Upper lobe of right lung (tissue), 1 donor: ENCODE measurements at places on chromosomes 1 and 21.
A peak's percentile ranks its signal among the peaks of the same experiment; 100 is the strongest.

DNA sequence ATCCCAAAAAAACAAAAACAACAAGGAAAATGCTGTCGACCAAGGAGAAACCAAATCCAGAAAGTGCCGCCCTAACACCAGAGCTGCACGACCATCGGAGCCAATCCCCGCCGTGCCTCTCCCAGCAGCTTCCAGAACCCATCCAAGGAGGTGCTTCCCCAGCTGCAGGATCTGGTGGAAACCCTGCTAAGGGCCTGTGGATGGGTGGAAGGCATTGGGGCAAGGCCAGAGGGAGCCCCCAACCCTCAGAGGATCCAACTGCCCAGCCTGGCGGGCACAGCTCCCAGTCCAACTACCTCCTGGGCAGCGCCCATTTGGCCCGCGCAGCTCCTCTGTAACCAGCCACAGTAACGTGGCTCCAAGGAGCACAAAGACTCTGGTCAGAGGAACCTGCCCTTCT lies 81.6 kb downstream of the NPHP4 start:
- peaks cover 9% of the 10 kb centered on the region for H3K36me3 ChIP-seq
- DNase-seq = no peak
- no peaks in the 10 kb centered on the region for H3K4me1 ChIP-seq
- H3K4me3 ChIP-seq = no peak overlapping the region
- H3K27me3 ChIP-seq = no peaks in the 10 kb centered on the region

DNA sequence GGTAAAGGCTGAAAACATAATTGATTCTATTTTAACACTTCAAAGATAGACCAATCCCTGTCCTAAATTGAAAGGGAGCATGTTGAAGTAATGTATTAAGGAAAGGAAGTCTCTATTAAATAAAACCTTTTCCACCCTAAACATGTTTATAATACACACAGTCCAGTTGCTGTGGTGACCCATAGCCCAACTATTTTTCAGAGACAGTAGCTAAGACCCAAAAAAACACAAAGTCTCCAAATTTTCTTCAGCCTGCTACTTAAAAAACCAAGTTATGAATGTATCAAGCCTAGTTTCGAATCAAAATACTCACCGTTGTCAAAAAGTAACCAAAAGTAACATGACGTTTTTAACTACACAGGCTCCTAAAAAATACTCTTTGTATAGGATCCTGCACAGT lies 1.6 kb downstream of the ELK4 start:
- peaks cover 20% of the 10 kb centered on the region for H3K4me1 ChIP-seq
- no peak for DNase-seq
- no peaks in the 10 kb centered on the region for H3K27me3 ChIP-seq

- H3K36me3 ChIP-seq = no peaks in the 10 kb centered on the region
- H3K27ac ChIP-seq = peak overlapping the region; percentile 32
- DNase-seq = no peak
- H3K4me1 ChIP-seq = peaks cover 11% of the 10 kb centered on the region
- no peak overlapping the region for H3K4me3 ChIP-seq
Observed at GRCh38 chr1:169044296-169044695, 62.2 kb upstream of the ATP1B1 start.

GRCh38 chr21:35583566-35584216 lies 476.6 kb downstream of the SETD4 start:
- no peaks in the 10 kb centered on the region for H3K36me3 ChIP-seq
- H3K4me3 ChIP-seq = no peak overlapping the region
- H3K4me1 ChIP-seq = peaks cover 4% of the 10 kb centered on the region
- no peak for DNase-seq
- H3K27me3 ChIP-seq = no peaks in the 10 kb centered on the region

DNA sequence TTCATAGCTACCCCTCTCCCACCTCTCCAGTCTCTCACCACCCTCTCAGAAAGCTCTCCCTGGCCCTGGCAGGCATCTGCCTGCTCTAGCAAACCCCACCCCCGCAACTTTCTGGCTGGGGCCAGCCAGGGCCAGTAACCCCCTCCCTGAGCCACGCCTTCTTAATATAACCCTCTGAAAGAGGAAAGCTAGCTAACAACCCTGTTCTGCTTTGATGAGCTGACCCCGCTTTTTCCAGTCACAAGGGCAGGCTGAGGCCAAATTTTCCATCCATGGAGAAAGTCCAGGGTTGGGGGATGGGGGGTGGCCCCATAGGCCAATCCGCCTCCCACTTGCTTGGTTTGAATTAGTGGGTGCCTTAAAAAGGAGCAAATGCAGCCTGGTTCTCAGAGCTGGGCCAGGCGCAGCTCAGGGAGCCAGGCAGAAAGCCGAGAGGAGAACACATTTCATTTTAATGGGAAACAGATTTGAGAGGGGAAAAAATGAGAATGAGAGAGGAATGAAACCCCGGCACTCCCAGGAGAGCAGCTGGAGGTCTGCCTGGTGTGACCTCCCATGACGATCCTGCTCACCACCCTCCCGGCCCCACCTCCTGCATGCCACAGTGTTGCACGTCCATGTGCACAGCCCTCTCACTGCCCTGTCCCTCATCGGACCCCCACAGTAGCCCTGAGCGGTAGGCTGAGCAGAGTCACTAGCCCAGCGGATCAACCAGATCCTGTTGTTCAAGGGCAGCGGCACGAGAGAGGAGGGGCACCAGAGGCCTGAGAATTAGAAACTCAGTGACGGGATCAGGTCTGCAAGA lies 62.3 kb downstream of the OPTC start:
- no peak for DNase-seq
- no peaks in the 10 kb centered on the region for H3K27me3 ChIP-seq
- peaks cover 18% of the 10 kb centered on the region for H3K4me1 ChIP-seq
- no peak overlapping the region for H3K4me3 ChIP-seq
- H3K36me3 ChIP-seq = no peaks in the 10 kb centered on the region

- peak; percentile 60 for DNase-seq
- peaks cover 9% of the 10 kb centered on the region for H3K4me1 ChIP-seq
- peaks cover 46% of the 10 kb centered on the region for H3K27me3 ChIP-seq
- no peaks in the 10 kb centered on the region for H3K36me3 ChIP-seq
- peak overlapping the region; percentile 77 for H3K27ac ChIP-seq
- peak overlapping the region; percentile 51 for H3K4me3 ChIP-seq
Observed at GRCh38 chr1:20484519-20485462, 1.2 kb downstream of the CAMK2N1 start.

- H3K27ac ChIP-seq = no peak overlapping the region
- H3K4me1 ChIP-seq = peaks cover 46% of the 10 kb centered on the region
- DNase-seq = no peak
- no peaks in the 10 kb centered on the region for H3K27me3 ChIP-seq
- no peak overlapping the region for H3K4me3 ChIP-seq
Observed at GRCh38 chr1:15958793-15959192, 17.1 kb downstream of the ZBTB17 start.

- no peaks in the 10 kb centered on the region for H3K4me1 ChIP-seq
- no peak for DNase-seq
- no peaks in the 10 kb centered on the region for H3K27me3 ChIP-seq
- H3K27ac ChIP-seq = no peak overlapping the region
Observed at GRCh38 chr1:66246351-66247269, 287.3 kb upstream of the SGIP1 start.

DNA sequence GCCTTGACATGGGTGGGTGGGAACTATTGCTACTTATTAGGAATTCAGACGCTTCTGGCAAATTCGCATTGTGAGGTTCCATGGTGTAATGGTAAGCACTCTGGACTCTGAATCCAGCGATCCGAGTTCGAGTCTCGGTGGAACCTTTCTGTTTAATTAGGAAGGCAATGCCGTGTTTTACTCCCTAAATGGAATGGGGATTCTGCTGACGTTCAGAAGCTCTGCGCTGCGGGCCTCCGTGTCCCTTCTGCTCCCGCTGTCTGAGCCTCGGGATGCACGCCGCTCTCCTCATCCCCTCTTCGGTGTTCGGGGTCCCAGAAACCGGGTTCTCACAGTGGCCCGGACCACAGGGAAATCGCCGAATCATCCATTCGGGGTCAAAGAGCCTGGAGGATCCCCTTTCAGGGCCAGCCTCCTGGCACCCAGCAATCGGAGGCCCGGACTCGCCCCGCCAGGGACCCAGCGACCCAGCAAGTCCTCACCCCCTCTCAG lies 280.3 kb downstream of the FAM72C start:
- no peak overlapping the region for H3K27ac ChIP-seq
- peaks cover 62% of the 10 kb centered on the region for H3K27me3 ChIP-seq
- H3K36me3 ChIP-seq = no peaks in the 10 kb centered on the region
- H3K4me3 ChIP-seq = no peak overlapping the region
- no peaks in the 10 kb centered on the region for H3K4me1 ChIP-seq
- DNase-seq = no peak

DNA sequence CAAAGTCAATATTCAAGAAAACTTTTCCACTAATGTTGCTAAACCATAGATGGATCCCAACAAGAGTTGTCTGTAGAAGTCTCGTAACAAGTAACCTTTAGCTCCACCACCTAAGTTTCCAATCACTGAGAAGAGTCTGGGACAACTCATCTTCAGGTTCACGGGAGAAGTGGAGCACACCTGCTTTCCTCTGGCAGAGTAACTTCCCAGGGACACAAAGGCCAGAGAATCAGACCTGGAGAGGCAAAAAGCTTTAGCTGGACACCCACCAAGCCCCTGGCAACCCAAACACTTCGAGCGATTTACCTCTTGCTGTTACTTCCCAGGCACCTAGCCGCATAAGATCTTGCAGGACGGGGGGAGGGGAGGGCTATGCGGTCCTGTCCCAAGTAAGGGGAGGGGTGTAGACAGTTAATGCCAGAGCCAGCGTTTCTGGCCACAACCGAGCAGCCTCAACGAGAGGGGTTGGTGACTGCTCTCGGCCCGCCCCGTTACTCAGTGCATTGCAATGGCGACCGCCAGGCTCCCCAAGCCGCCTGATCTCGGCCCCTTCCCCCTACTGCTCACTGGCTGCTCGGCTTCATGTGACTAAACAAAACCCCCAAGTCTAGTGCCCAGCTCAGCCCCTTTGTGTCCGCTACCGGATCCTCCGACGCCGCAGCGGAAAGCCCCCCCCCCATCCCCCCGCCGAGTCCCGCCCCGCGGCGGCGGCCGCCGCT lies 709 bp downstream of the ZNF644 start:
- H3K4me1 ChIP-seq = peaks cover 44% of the 10 kb centered on the region
- DNase-seq = peak; percentile 83
- H3K4me3 ChIP-seq = peak overlapping the region; percentile 85
- H3K27me3 ChIP-seq = no peaks in the 10 kb centered on the region

GRCh38 chr1:243848858-243849420 lies 1.1 kb downstream of the AKT3 start:
- DNase-seq = peak; percentile 72
- H3K36me3 ChIP-seq = no peaks in the 10 kb centered on the region
- no peaks in the 10 kb centered on the region for H3K4me1 ChIP-seq
- H3K27ac ChIP-seq = peak overlapping the region; percentile 88
- peaks cover 6% of the 10 kb centered on the region for H3K27me3 ChIP-seq

- H3K27ac ChIP-seq = no peak overlapping the region
- no peak for DNase-seq
- H3K27me3 ChIP-seq = no peaks in the 10 kb centered on the region
- no peaks in the 10 kb centered on the region for H3K4me1 ChIP-seq
- H3K4me3 ChIP-seq = no peak overlapping the region
Observed at GRCh38 chr1:70504821-70505193, 93.7 kb downstream of the CTH start.

GRCh38 chr1:153697191-153698019 lies 18.9 kb downstream of the NPR1 start:
- H3K4me3 ChIP-seq = no peak overlapping the region
- H3K27ac ChIP-seq = peak overlapping the region; percentile 84
- H3K27me3 ChIP-seq = no peaks in the 10 kb centered on the region
- no peaks in the 10 kb centered on the region for H3K36me3 ChIP-seq

GRCh38 chr1:161958425-161958824 lies 65.2 kb downstream of the OLFML2B start:
- H3K4me1 ChIP-seq = peaks cover 12% of the 10 kb centered on the region
- peaks cover 29% of the 10 kb centered on the region for H3K36me3 ChIP-seq
- H3K4me3 ChIP-seq = no peak overlapping the region
- DNase-seq = no peak
- no peaks in the 10 kb centered on the region for H3K27me3 ChIP-seq

DNA sequence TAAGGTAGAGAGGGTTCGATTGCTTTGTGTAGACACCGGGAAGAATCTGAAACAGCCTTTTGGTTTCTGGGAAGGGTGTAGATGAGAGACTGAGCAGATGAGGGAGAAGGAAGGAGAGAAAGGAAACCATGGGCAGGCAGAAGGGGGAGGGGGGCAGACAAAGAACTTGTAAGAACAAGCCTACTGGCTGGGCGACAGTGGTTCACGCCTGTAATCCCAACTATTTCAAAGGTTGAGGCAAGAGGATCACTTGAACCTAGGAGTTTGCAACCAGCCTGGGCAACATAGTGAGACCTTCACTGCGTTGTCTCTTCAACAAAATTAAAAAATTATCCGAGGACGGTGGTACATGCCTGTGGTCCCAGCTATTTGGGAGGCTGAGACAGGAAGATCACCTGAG lies 106.2 kb downstream of the TM2D1 start:
- no peak overlapping the region for H3K4me3 ChIP-seq
- H3K27ac ChIP-seq = no peak overlapping the region
- no peak for DNase-seq
- no peaks in the 10 kb centered on the region for H3K4me1 ChIP-seq
- H3K36me3 ChIP-seq = no peaks in the 10 kb centered on the region
- no peaks in the 10 kb centered on the region for H3K27me3 ChIP-seq

GRCh38 chr1:95005584-95005983 lies 67.2 kb downstream of the ALG14 start:
- no peak overlapping the region for H3K27ac ChIP-seq
- no peak overlapping the region for H3K4me3 ChIP-seq
- no peaks in the 10 kb centered on the region for H3K36me3 ChIP-seq
- no peak for DNase-seq

GRCh38 chr1:116076831-116077230 lies 34.4 kb upstream of the MAB21L3 start:
- H3K27ac ChIP-seq = no peak overlapping the region
- H3K4me1 ChIP-seq = no peaks in the 10 kb centered on the region
- H3K27me3 ChIP-seq = no peaks in the 10 kb centered on the region
- DNase-seq = no peak
- no peak overlapping the region for H3K4me3 ChIP-seq

- H3K36me3 ChIP-seq = no peaks in the 10 kb centered on the region
- no peak overlapping the region for H3K27ac ChIP-seq
- no peak for DNase-seq
- H3K4me1 ChIP-seq = no peaks in the 10 kb centered on the region
Observed at GRCh38 chr1:54653036-54653435, 11.4 kb downstream of the MROH7 start.

DNA sequence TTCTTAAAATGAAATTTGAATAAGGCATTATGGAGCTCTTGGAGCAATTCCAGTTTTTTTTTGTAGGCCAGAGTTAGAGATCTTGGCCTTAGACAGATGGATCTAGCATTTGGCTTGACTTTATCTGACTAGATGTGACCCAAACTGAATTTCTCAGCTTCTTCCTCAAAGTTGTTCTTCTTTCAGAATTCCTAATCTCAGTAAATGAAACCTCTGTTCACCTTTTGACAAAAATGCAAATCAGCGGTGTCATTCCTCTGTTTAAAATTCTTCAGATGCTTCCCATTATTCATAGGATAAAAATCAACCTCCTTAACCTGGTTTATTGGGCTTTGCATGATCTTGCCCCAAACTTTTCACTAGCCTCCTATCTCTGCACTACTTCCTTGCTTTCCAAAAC lies 177.6 kb downstream of the RASAL2 start:
- peaks cover 6% of the 10 kb centered on the region for H3K4me1 ChIP-seq
- H3K4me3 ChIP-seq = no peak overlapping the region
- no peaks in the 10 kb centered on the region for H3K27me3 ChIP-seq
- DNase-seq = no peak
- no peaks in the 10 kb centered on the region for H3K36me3 ChIP-seq
